SW 1271 (cell line): ENCODE measurements at places on chromosomes 16 and 17.

DNA sequence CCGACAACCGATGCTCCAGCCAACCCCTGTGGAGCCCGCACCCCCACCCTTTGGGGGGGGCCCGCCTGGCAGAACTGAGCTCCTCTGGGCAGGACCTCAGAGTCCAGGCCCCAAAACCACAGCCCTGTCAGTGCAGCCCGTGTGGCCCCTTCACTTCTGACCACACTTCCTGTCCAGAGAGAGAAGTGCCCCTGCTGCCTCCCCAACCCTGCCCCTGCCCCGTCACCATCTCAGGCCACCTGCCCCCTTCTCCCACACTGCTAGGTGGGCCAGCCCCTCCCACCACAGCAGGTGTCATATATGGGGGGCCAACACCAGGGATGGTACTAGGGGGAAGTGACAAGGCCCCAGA, 17.9 kb downstream of the NGFR start:
- no peak for DNase-seq

DNA sequence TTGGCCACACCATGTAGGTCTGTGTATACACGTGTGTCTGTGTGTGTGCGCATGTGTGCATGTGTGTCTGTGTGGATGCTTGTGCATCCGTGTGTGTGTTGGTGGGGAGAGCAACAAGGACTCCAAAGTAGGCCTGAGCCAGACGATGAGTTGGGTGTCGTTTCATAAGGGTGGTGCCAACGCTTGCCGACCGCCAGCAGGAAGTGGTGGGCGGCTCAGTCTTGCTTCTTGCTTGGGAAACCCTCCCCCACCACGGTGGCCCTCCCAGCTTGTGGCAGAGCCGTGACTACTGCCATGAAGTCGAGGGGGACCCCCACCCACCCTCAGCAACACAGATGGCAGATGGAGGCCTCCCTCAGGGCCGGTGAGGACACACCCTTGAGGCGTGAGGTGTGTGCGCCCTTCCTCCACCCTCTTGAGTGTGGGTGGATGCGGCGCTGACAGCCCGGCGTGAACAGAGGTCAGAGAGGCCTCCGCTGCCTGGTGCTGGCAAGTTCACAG, 17.5 kb downstream of the SBK1 start:
- DNase-seq = no peak

GRCh38 chr17:82301916-82302567, 15.4 kb downstream of the CD7 start:
- no peak for DNase-seq

- DNase-seq = no peak
Measured at GRCh38 chr16:67346341-67346740, 19.7 kb downstream of the LRRC36 start.

DNA sequence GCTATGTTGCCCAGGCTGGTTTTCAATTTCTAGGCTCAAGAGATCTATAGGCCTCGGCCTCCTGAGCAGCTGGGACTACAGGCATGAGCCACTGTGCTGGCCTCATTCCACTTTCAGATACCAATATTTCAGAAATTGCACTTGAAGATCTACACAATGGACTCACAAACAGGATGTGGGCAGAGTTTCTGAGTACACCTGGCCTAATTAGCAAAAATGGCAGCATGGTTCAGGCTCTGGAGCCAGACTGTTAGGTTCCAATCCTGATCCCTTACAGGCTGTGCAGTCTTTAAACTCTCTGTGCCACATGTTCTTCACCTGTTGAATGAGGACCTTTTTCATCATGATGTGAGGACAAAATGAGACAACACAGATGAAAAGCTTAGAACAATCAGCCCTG, 32.2 kb downstream of the RNF157 start:
- no peak for DNase-seq

- no peak for DNase-seq
Measured at GRCh38 chr16:25788637-25789036, 96.9 kb downstream of the HS3ST4 start.

DNA sequence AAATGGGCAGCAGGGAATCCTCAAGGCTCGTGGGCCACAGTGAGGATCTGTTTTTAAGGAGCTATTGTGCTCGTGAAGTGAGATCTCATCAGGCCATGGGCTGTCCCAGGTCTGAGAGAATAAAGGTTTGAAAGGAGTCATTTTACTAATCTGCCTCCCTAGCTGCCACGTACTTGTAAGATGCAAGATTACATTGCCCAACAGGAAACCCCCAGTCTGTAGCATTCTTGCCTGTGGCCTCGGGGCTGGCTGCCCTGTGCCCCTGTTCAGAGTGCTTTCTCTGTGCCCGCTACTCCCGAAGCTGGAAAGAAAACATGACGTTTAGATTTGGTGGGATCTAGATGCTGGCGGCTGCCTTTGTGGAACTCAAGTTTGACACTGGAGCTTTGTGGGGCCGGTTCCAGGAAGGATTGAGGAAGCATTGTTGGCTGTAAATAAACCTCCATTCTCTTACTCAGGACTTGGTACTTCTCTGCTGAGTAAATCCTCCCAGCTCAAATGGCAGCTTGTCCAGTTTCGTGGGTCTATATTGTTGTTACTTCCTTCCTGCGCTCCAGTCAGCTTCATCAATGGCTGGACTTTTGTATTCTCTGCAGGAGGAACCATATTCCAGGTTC, 21.2 kb downstream of the SAP30BP start:
- no peak for DNase-seq

DNA sequence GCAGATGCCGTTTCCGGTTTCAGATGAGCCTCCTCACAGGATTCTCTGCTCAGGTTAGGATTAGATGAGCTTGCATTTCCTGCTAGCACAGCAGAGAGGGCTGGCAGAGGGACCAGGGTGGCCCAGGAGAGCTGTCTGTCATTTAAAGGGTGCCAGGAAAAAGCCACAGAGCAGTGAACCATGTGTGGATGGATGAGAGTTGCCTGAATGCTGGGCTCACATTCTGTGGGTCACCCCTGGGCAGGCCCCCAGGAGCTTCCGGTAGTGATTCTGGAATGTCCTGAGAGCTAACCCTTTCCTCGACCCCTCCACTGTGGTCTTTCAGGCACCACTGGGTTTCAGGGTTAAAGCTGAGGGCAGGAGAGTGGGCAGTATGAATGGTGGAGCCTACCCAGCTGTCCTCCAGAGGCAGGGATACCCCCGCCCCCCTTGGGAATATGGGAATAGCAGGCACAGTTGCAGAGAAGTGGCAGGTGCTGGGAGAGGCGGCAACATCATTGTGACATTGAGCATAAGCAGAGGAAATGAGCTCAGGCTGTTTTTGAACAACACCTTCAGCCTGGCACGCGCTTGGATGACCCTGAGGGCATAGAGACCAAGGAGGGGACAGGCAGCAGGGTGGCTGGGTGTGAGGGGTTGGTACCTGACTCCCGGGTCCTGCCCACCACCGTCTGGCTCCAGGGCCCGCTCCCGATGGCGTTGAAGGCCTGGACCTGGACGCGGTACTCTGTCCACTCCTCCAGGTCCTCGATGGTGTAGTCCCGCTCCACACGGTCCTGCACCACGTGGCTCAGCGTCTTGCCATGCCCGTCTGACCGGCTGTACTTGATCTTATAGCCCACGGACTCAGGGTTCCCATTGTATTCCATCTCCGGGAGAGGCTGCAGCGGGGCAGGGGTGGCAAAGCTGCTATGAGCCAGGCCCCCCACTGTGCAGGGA, 83.0 kb upstream of the CDC42EP4 start:
- no peak for DNase-seq

DNA sequence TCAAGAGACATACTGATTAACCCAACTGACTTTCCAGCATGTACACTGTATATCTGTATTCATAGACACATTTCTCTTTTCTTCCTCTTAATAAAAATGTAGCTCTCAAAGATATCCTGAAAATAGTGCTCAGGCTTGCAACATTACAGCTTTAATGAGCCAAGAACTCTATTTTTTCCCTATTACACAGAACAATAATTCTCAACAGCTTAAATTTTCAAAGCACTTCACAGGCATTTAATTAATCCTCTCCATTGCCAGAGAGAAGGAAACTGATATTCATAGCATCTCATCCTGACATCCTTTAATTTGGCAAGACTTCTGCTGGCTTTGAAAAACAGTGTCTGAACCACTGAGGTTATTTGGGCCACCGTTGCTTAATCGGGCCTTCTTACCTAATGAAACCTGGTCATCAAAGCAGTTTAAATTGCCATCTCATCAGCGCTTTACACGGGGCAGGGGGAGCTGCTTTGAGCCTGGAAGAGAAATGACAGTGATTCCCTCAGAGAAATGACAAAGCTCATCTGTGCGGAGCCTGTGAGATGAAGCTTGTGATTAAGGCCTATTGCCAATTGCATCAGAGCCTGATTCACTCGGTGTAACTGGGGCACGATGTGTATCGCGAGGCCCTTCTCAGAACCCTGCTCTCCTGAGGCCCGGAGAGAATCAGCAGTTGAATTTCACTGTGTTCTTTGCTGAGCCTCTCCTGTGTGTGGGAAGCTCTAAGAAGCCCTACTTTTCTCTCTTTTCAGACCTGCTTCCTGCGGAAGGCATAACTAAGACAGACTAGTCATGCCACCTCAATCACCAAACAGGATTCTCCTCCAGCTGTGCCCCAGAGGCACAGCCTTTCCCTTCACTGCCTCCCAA, 8.5 kb upstream of the SIAH1 start:
- no peak for DNase-seq
